ENCODE measurements at places on chromosomes 7 and 10.

GRCh38 chr10:63666836-63667383, 145.7 kb downstream of the REEP3 start:
- DNase-seq: no peak

DNA sequence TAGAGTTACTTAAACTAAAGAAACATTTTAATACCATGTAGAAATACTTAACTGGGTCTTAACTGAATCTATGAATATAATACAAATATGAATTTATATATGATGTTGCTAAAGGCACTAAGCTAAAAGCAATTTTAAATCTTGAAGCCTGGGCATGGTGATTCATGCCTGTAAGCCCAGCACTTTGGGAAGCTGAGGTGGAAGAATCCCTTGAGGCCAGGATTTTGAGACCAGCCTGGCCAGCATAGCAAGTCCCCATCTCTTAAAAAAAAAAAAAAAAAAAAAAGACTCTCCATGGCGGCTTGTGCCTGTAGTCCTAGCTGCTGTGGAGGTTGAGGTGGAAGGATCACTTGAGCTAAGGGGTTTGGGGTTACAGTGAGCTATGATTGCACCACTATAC, 95.3 kb downstream of the CCSER2 start:
- no peak for DNase-seq

DNA sequence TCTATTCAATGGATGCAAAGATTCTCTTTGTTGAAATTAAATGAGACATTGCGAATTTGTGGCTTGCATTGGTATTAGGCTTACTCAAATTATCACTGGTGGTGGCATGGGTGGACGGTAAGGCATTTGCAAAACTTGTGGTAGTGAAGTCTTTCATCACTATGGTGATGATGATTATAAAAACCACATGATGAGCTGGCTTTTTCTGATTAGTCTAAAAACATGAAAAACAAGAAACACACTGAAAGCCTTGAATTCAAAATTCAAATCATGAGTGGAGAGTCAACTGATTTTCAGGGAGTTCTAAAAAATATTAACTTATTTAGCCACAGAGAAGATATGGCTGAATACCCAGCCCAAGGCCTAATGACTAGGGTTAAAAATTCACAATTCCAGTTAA, 99.8 kb upstream of the HGF start:
- no peak for DNase-seq

DNA sequence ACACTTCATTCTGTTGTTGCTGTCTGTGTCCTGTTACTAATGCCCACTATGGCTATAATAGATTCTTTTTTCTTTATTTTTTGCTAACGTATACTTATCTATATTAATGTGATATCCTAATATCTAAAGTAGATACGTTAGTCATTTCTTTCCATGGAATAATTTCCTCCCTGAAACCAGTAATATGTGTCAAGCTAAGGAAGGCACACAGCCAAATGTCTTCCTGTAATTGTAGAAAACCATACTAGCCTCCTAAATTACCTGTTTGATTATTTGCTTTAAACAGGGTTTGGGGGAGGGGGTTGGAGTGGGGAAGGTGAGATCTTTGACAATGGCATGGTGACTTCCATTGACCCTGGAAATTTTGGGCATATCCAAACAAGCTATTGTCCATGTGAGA, 56.4 kb downstream of the THNSL1 start:
- DNase-seq: no peak

DNA sequence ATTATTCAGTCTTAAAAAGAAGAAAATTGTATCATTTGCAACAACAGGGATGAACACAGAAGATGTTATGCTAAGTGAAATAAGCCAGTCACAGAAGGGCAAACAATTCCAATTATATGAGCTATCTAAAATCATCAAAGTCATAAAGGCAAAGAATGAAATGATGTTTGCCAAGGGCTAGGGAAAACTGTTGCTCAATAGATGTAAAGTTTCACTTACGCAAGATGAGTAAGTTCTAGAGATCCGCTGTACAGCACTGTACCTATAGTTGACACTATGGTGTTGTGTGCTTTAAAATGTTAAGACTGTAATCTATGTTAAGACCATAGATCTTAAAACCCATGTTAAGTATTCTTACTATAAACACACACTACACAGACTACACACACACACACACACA, 904.6 kb upstream of the LRRN3 start:
- DNase-seq: no peak

DNA sequence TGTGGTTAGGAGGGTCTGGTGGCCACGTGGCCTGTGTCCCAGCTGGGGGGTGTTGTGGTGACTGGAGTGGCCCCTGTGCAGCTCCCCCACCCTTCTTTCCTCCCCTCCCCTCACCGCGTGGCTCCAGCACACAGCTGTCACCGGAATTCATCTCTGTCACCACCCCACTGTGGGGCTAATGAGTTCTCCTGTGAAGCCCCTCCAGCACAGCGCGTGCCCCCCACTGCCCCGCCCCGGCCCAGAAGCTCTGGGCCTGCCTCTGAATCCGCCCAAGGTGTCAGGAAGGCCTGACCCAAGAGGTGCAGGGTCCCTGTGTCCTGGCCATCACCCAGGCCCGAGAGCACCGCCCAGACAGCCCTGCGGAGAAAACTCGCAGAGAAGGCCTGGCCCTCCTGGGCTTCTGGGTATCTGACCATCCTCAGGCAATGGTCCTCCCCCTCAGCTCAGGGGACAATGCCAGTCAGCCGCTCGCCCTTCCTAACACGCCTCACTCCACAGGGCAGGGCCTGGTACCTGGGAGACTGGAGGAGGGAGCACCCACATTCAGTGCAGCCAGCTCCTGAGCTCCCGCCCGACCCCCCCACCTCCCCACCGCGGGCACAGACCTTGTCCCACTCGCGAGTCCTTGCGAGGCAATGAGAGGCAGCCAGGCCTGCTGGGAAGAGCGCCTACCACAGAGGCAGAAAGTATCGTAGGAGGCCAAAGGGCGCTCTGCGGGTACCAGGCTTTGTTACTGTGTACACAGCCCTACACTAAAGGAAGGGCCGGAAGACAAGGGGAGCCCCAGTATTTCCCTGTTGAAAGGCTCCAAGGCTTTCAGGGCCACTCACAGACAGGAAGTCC, 38.2 kb downstream of the GBX1 start:
- no peak for DNase-seq

DNA sequence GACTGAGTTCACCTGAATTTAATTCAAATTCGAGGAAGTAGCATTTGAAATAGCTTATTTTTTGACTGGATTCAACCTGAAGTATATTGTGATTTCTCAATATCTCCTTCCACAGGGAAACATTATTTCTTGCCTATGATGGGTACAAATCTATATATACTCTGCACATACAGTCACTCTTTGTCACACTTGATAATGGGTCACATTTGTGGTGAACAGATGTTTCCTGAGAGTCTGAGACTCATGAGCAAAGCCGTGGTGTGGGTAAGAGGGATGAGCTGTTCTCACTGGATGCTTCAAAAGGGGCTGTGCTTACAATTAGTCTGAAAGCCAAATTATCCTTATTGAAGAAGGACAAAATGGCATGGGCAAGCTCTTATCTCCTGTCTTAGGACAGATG, 18.0 kb upstream of the TBXAS1 start:
- DNase-seq: peak; percentile 32

GRCh38 chr7:94974423-94974822, 67.0 kb downstream of the PPP1R9A start:
- no peak for DNase-seq

DNA sequence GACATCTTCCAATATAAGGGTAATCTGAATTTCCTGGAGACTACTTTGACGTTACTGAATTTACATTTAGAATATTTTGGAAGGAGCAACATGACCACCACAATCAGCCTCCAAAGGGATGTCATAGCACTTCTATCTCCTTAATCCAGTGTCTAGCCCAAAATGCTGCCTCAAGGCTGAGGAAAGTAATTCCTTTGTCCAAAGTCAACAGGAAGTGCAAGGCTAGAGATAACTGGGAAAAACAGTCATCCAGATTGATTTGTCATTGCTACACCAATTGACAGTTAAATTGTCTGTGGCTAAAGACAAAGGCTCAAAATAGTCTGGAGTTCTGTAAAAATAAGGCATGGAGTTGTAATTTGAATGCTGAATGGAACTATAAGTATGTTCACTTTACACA, 3.9 kb upstream of the TFPI2 start:
- no peak for DNase-seq

- DNase-seq: no peak
These were observed 191.4 kb downstream of the BMPER start for GRCh38 chr7:34096777-34097176.

GRCh38 chr10:68175949-68176348, 56.0 kb downstream of the ATOH7 start:
- no peak for DNase-seq

- no peak for DNase-seq
These were observed 139.8 kb downstream of the ARHGAP22 start for GRCh38 chr10:48464871-48465736.

- DNase-seq: peak; percentile 0
These were observed 78.8 kb downstream of the MTPAP start for GRCh38 chr10:30270247-30270646.

GRCh38 chr10:85558533-85558932, 808.1 kb downstream of the GRID1 start:
- DNase-seq: no peak

DNA sequence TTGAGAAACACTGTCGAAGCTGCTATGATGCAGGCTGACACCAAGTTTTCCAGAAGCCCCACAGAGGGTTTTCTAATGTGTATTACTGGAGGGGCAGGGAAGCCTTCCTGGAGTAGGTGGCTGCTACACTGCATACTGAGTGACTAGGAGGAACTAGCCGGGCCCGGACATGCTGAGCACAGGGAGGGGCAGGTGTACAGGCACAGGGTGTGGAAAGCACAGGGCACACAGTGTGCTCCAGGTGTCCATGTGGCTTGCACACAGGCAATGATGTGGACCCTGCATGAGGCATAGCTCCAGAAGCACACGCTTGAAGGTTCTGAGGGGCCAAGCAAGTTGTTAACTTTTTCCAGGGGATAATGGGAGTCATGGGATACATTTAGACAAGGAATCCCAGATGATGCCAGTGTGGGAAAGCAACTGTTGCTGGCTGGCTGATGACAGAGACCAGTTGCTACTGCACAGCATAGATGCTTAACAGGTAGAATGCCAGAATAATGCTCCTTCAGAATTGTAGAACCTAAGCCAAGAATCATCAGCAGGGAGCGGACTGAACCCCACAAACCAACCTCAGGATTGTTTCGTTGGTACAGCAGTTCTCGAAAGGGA, 14.6 kb downstream of the DHX32 start:
- DNase-seq: no peak

DNA sequence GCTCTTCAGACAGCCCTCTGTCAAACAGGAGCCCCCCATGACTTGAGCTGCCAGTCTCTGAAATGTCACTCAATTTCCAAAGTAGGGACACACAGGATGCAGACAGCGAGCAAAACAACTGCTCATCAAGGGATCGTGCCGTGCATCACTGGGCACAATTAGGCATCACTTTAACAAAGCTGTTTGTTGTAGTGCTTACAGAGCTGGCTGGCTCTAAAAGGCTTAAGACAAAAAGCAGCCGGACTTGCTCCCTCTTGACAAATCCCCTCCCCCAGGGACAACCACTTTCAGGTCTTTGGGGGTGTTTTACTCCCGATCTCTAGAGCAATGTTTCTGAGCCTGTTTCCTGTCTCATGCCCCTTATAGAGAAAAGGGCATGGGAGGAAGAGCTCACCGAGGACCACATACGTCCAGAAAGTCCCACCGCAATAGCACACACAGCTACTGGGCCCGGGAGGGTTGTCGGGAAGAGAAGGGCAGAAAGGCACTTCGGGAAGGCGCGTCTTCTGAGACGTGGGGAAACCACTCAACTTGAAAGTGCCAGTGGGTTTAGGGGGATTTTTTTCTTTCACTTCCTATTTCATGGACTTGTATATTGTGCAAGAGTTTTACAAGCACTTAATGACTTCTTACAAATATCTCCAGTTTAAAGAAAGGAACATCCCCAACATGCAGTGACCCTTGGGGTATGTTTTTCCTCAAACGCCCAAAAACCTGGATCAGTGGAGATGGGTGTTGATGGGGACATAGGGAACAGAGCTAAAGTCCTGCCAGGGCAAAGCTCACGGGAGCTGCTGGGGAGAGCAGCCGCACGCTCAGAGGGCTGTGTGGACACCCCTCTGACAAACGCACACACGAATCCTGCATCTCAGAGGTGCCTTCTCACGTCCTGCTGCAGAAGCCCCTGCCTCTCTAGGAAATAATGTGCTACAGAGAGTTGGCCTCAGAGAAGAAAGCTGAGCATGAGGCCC, 27.1 kb downstream of the LRRC20 start:
- no peak for DNase-seq

GRCh38 chr10:121043124-121043849, 192.1 kb downstream of the WDR11 start:
- no peak for DNase-seq

DNA sequence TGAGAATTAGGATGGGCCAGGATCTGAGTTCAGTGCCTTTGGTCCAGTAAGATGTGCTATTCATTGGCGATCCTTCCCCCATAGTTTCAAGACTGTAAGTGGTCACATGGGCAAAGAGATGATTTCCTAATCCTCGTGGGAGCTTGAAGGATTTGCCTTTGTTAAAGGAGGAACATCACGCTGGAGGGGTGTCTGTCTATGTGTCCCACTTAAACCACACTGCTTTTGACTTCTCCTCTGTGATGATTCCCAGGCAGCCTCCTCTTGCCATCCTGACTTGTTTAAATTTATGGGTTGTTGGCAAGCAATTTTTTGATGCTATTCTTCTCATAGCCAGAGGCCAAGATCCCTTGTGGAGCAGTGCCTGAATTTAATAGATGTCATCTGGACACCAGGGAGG, 154.0 kb downstream of the TCF7L2 start:
- no peak for DNase-seq

- DNase-seq: no peak
These were observed 15.4 kb downstream of the CTBP2 start for GRCh38 chr10:125144693-125145623.

DNA sequence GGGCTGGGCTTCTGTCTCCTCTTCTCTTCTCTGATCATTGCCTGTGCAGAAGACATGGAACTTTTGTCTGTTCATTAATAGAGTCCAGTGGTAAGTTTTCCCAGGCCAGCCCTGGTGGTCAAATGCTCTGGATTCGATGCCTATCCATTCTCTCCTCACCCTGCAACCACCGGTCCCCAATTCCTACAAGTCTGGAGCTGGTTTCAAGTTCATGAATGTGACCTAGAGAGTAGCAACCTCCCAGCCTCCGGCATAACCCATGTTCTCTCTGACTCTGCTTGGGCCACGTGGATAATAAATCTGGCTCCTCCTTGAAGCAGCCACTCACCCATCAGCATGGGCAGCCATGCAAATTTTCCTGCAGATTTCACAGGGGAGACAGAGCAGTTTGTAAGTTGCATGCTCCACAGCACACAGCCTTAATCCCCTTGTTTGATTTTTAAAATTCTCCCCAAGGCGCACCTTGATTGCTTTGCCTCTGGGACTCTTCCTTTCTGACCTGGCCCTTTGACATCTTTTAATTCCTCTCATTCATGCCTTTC, 37.3 kb upstream of the PDZD8 start:
- no peak for DNase-seq

GRCh38 chr10:12097791-12098190, 29.0 kb downstream of the DHTKD1 start:
- DNase-seq: no peak
